ENCODE measurements at places on chromosomes 2 and 18. TPM values are rescaled to one million over a fixed set of nuclear protein-coding genes. Genes with fewer than 3 reads are reported as not detected.

IRS1 gene
- 0.05 TPM for total RNA-seq

PROKR1 gene
- total RNA-seq = not detected

FTCDNL1 gene
- total RNA-seq = 0.93 TPM

SERPINB7 gene
- total RNA-seq = not detected

HNMT gene
- 5.5 TPM for total RNA-seq

PLEKHB2 gene
- total RNA-seq = 84.1 TPM

TRAK2 gene
- total RNA-seq = 22.8 TPM

AMER3 gene
- not detected for total RNA-seq

LOXHD1 gene
- total RNA-seq = not detected

LIMS4 gene
- total RNA-seq = 6.3 TPM

IL1A gene
- total RNA-seq = 5.5 TPM

OSGEPL1 gene
- total RNA-seq = 8.0 TPM

EN1 gene
- not detected for total RNA-seq

PXDN gene
- 345 TPM for total RNA-seq

RAX gene
- not detected for total RNA-seq

TBR1 gene
- total RNA-seq = not detected

LRP1B gene
- 0.20 TPM for total RNA-seq

ESPNL gene
- not detected for total RNA-seq

LGALSL gene
- total RNA-seq = 2.1 TPM

KCNIP3 gene
- total RNA-seq = 0.15 TPM

LYPD6 gene
- 3.9 TPM for total RNA-seq

STK39 gene
- 10.0 TPM for total RNA-seq

ACVR1 gene
- 13.7 TPM for total RNA-seq

SERPINB2 gene
- 5.7 TPM for total RNA-seq

CENPA gene
- total RNA-seq = 11.5 TPM

CFAP210 gene
- not detected for total RNA-seq

PLB1 gene
- total RNA-seq = 0.20 TPM

BOLL gene
- not detected for total RNA-seq

HRH4 gene
- not detected for total RNA-seq

DOCK10 gene
- 6.3 TPM for total RNA-seq

ALPG gene
- total RNA-seq = 0.07 TPM

PSMA8 gene
- not detected for total RNA-seq

INSIG2 gene
- 12.3 TPM for total RNA-seq

EML6 gene
- total RNA-seq = 0.89 TPM

AAK1 gene
- 39.5 TPM for total RNA-seq

MOCOS gene
- 5.3 TPM for total RNA-seq

VPS54 gene
- 15.5 TPM for total RNA-seq

IL36B gene
- not detected for total RNA-seq

RIOK3 gene
- total RNA-seq = 45.0 TPM

ARHGAP25 gene
- total RNA-seq = 10.7 TPM

NFATC1 gene
- total RNA-seq = 11.2 TPM

CD8B2 gene
- total RNA-seq = not detected

ANKRD30BL gene
- not detected for total RNA-seq

HOXD3 gene
- total RNA-seq = 4.6 TPM

THUMPD2 gene
- total RNA-seq = 6.2 TPM

FOXI3 gene
- not detected for total RNA-seq

Measured in mammary microvascular endothelial cell (primary cell).